KBM-7 (cell line): ENCODE measurements at places on chromosomes 7 and 10.

DNA sequence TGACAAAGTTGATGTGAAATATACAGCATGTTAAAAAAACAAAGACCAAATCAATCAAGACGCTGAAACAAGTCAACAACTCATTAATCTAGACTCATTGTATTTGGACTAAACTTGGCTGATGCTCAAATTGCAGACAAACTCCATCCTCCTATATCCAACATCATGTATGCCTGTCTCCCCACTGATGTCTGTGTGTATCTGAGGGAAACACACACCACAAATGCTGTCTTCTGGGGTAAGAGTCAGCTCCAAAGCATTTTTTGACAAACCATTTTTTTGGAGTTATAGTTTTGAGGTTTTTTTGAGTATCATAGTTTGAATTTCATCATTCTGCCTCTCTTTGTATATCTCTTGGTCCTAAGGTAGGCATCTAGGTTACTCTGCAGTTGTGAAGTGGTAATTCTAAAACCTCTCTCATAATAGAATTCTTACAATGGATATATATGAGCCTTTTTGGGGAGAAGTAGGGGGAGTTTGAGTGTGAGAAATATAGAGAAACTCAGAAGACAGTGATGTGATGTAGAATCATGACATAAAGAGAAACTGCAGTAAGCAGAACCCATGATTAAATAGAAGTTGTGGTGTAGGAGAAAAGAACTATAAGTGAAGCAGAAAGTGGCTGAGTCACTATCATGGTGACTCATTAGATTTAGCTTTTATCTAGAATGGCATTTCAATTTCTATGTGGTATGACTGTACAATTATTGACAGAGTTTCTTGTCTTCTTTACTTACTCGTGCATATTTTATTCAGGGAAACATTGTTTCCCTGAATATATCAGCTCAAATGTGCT is 1531.1 kb upstream of the LRRTM3 start:
- no peak for DNase-seq

- DNase-seq, result peak; percentile 9
Observed at GRCh38 chr7:118352867-118353453, 128.5 kb downstream of the ANKRD7 start.

DNA sequence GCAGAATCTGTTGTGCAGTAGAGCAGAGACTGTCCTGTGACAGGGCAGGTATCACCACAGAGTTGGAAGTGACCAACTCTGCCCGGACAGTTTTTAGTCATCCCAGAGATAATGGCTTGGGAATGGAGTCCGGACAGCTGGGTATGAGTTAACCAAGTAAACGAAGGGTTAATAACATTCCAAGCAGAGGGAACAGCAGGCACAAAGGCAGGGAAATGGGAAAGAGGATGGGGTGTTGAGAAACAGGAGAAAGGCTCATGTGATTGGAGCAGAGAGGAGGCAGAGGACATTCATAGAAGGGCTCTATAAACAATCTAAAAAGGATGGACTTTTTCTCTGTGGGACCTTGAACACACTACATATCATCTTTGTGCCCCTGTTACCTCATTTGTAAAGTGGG is 132.2 kb upstream of the YAE1 start:
- DNase-seq, result no peak

GRCh38 chr10:47277352-47278151 is 22.4 kb upstream of the GDF10 start:
- DNase-seq, result no peak

- no peak for DNase-seq
Observed at GRCh38 chr7:156947120-156947843, 2.2 kb upstream of the NOM1 start.

GRCh38 chr10:35481413-35481812 is 123.7 kb upstream of the GJD4 start:
- DNase-seq, result no peak

GRCh38 chr7:3915337-3915878 is 614.4 kb downstream of the SDK1 start:
- no peak for DNase-seq

- DNase-seq, result no peak
Observed at GRCh38 chr10:29099415-29099814, 189.5 kb upstream of the LYZL1 start.

DNA sequence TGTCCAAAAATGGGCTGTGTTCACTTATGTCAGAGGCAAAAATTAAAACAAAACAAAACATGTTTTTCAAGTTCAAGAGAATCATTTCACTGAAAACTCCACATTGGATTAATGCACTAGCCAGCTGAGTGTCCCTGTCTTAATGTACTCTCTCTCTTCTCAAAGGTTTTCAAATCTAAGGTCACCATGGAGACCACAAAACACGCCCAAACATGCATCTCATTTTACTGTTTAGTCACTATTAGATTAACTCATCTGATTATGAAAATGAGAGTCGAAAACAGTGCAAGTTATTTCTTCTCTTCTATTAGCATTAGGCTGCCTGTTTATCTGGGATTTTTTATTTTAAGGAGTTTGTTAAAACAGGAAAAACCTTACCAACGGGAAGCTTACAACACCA is 70.8 kb upstream of the ASAH2 start:
- DNase-seq, result peak; percentile 48

- DNase-seq, result no peak
Observed at GRCh38 chr7:157615101-157615817, 278.5 kb downstream of the DNAJB6 start.

DNA sequence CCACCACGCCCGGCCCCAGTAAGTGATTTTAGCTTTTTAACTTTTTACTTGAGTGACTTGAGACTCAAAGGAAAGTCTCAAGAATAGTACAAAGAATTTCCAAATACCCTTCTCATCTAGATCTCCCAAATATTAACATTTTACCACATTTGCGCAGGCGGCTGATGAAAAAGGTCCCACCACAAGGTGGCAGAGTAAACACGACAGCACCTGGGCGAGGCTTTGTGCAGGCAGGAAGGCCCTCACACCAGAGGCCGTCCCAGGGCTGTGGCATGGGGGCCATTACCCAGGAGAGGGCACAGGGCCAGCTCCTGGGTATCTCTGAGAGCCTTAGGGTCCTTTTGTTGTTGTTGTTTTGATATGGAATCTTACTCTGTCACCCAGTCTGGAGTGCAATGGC is 50.0 kb upstream of the WIPI2 start:
- peak; percentile 45 for DNase-seq

DNA sequence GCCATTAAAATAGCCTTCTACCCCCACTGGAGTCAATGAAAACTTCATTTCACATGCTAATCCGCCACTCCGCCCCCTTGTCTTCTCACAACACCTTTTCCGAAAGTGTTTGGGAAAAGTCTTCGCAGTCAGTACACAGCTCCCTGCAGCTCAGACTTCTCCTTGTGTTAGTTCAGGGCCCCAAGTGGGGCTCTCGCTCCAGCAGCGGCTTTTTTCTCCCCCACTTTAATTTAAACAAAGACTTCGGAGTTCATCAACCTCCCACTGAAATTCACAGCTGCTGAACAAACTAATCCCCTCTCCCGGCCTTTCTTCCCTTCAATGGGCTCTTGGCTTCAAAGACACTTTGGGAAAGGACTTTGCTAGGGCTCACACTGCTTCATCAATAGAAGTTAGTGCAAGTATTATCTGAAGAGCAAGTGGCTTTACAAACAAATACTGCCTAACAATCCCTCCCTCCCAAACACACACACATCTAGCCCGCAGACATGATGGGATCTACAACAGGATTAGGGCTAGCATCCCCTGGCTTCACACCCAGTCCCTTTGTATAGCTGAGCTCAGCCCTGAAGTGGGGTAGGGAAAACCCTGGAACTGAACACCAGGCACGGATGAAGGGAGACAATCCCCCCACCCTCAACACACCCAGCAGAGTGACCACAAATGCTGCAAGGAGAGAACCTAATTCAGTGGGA is 23.1 kb downstream of the WNT8B start:
- no peak for DNase-seq

DNA sequence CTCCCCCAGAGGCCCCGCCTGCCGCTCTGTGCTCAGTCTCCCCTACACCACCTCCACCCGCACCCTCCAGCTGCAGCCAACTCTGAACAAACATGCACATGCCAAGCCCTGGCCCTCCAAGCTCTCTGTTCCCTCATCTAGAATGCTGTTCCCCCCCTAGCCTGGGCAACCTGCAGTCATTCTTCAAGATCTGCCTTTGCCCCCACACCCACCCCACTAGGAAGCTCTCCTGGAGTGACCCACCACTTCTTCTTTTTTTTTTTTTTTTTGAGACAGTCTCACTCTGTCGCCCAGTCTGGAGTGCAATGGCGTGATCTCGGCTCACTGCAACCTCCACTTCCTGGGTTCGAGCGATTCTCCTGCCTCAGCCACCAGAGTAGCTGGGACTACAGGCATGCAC is 13.7 kb downstream of the MYL10 start:
- DNase-seq, result peak; percentile 12

DNA sequence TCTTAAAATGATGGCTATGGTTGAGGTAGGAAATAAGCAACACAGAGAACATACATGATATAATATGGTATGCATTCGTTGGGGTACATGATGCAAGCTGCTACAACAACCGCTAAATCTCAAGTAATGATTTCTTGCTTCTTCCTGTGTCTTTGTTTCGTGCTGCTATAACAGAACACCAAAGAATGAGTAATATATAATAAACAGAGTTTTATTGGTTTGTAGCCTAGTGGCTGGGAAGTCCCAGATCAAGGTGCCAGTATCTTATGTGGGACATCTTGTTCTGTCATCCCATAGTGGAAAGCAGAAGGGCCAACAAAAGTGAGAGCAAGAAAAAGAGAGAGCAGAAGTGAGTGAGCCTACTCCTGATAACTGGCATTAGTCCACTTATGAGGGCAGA is 689.7 kb downstream of the SUGCT start:
- no peak for DNase-seq

- DNase-seq, result no peak
Observed at GRCh38 chr7:39184391-39184790, 206.7 kb downstream of the POU6F2 start.

- DNase-seq, result no peak
Observed at GRCh38 chr7:25922296-25922695, 229.7 kb upstream of the NFE2L3 start.

GRCh38 chr7:148721390-148721789 is 22.7 kb downstream of the CUL1 start:
- DNase-seq, result no peak

DNA sequence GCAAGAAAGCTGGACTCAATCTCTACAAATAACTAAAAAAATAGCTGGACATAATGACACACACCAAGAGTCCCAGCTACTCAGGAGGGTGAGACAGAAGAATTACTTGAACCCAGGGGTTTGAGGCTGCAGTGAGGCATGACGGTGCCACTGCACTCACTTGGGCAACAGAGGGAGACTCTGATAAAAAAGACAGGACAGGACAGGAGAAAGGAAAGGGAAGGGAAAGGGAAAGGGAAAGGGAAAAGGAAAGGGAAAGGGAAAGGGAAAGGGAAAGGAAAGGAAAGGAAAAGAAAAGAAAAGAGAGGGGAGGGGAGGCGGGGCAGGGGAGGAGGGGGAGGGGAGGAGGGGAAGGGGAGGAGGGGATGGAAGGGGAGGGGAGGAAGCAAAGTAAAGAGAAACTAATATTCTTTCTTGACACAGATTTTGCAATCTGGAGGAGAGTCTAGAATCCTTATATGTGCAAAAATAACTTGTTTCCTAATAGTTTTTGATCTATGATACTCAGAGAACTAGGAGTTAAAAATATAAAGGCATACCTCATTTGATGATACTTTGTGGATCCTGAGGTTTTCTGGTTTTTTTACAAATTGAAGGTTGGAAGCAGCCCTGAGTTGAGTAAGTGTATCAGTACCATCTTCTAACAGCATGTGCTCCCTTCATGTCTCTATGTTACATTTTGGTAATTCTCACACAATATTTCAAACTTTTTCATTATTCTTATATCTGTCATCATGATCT is 8.0 kb downstream of the SAR1A start:
- DNase-seq, result no peak

GRCh38 chr7:15305002-15305600 is 256.7 kb downstream of the AGMO start:
- DNase-seq, result peak; percentile 56

DNA sequence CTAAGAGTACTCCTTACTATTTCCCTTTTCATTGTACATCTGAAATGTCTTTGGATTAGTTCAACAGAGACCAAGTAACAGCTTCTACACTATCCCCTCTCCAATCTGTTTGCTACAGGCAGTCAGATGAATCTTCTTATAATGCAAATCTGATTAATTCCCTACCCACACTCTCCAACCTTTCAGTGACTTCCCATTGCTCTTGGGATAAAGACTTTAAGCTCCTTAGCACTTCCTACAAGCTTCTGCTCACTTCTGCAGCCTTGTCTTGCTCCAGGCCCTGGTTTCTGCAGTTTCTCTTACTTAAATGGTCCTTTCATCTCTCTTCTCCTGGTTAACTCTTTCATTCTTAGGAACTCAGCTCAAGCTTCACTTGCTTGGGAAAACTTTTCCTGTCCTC is 65.2 kb upstream of the FEZF1 start:
- no peak for DNase-seq

DNA sequence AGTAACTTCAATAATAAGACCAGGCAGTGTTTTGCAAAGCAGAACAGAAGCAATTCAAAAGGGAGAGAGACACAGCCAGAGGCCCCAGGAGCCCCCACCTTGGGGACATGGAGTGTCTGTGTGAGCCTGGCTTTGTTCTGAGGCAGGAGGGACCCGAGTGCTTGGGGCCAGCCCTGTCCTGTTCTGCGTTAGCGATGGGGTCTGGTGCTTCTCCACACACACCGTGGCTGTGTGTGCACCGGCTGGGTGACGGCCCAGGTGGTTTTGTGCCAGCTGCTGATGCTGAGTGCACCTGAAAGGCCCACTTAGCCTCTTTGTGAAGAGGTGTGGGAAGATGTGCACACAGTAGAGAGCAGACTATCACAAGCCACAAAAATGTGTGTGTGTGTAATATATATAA is 468.9 kb downstream of the DNAJB6 start:
- DNase-seq, result no peak

- DNase-seq, result peak; percentile 45
Observed at GRCh38 chr7:10973942-10974911, 555 bp downstream of the PHF14 start.

DNA sequence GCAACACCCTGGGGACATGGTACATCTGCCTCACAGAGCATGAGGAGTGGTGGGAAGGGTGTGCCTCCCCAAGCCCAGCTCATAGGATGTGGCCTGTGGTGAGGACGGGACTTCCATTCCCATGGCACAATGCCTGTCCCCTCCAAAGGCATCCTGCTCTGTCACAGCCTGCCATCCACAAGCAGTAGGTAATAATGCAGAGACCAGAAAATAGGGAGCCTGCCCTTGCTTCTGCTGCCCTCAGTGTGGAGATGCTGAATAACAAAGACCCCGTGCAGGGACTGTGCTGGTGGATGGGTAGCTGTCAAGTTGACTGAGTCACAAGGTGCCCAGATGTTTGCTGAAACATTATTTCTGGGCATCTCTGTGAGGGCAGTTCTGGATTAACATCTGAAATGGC is 199.9 kb upstream of the GRB10 start:
- peak; percentile 3 for DNase-seq

- no peak for DNase-seq
Observed at GRCh38 chr10:133403359-133403758, 9.4 kb downstream of the MTG1 start.

DNA sequence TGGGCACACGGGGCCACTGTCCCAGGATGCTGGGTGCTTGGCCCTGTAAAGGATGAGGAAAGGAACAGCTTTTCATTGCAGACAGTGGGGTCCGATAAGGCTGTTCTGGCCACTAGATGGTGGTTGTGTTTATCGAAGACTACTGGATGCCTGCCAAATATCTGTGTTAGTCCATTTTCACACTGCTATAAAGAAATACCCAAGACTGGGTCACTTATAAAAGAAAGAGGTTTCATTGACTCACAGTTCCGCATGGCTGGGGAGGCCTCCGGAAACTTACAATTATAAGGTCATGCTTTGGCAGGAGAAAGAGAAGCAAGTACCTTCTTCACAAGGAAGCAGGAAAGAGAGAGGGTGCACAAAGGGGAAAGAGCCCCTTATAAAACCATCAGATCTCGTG is 32.2 kb upstream of the GARS1 start:
- no peak for DNase-seq

- DNase-seq, result no peak
Observed at GRCh38 chr7:112594397-112594796, 113.6 kb downstream of the LSMEM1 start.
